ENCODE measurements at places on chromosomes 6 and 20.

- DNase-seq = peak; percentile 7
Measured at GRCh38 chr20:5078399-5078958, 41.3 kb downstream of the PCNA start.

DNA sequence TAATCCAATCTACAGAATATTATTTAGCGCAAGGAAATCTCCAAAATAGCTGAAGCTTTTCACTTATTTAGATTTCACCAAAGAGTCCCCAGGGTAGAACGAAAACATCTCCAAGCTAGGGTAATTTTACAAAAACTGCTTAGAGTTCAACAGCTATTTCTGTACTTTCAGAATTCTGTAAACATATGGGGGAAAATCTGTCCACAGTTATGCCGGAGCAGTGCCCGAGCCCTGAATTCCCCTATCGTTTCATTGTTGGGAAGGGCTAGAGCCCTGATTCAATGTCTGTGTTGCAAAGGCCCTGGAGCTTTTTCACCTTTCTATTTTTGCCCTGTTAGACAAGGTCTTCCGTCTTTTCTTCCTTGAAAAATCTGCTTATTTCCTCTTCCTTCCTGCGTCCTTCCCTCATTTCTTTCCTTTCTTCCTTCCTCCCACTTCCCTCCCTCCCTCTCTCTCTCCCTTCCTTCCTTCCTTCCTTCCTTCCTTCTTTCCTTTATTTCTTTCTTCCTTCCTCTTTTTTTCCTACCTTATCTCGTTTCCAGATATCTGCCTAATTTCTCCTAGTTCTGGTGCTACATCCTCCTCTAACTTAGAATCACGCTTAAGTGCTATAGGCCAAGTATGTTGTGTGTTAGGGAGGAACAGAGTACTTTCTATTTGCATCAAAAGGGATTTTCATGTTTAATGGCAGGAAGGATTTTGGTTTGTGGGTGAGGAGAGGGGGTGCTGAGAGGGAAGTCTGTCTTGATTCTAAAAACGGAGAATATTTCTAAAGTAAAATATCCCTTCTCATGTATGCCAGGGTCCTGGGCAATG is 122.5 kb upstream of the BMP2 start:
- DNase-seq = no peak

DNA sequence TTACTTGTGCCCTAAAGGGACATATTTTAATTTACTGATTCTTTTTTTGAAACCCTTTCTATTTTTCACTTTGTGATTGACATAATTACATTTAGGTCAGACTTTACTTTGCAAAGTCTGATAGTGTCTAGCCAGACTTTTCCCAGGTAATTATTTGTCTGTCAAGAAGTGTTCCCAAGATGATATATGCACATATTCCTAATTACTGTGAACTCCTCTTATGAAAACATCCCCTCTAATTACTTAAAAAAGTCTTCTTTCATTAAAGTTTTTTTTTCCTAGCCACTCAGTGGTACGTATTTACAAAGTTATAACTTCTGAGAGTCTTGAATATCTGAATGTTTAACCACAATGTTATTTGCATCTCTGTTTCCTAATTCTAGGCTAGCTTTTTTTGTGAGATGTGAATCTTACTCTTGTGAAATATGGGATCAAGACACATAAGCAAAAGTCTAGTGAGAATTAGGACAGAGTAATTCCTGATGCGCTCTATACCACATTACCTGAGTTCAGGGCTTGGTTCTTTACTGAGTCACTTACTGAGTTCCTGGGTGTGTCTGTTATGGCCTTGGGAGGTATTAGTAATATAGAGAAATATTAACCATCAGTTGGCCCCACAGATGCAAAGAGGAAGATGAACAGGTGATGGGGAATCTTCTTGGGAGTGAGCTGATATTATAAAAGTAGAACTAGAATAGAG is 27.9 kb downstream of the FAM83B start:
- DNase-seq = no peak

DNA sequence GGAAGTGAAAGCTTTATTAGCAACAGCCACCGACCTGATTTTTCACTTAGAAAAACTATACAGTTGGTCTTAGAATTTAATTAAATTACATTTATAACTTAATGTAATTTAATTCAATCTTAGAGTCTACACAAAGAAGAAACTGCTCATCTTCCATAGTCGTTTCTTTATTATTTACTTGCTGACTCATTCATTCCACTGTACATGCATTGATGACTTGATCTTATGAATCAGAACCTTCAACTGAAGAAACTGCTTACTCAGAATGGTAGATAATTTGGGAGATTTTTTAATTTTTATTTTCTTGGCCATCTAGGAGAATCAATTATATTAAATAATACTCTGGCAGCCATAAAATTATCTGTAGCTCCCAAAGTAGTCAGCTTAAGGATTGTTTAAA is 1021.6 kb upstream of the FLRT3 start:
- no peak for DNase-seq

GRCh38 chr20:17601957-17602356 is 32.1 kb downstream of the DSTN start:
- DNase-seq = no peak
